ENCODE measurements at places on chromosomes 6 and 20. TPM values are rescaled to one million over a fixed set of nuclear protein-coding genes. Genes with fewer than 3 reads are reported as not detected.

Gene ELOVL4
- total RNA-seq: 9.3 TPM

Gene METTL24
- 19.2 TPM for total RNA-seq

DNA sequence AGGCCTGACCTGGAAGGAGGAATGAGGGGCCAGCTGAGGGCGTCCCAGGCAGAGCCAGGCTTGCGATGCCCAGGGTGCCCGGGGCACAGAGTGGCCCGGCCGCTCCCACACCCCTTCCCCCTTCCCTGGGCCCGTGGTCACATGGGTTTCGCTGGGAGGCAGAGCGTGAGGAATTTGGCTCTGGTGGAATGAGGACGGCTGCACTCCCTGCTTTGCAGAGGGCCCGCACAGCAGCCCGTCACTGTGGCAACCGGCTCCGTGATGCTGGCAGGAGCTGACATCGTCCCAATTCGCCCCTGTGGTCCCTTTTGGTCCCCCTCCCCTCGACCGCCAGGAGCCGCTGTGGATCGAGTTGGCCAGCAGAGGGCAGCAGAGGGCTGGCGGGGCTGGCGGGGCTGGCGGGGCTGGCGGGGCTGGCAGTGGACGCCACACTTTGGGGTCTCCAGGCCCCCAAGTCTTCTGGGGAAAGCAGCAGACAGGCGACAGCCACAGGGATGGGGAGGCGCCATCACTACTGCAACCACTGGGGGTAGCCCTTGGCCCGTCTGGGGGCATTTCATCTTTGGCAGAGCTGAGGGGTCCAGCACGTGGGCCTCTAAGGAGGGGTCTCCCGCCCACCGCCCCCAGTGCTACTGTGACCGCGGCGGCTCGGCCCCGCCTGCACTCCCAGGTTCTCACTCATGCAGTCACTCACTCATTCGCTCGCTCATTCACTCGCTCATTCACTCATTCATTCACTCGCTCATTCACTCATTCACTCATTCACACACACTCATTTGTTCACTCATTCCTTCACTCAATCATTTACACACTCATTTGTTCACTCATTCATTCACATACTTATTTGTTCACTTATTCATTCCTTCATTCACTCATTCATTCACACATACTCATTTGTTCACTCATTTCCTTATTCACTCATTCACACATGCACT lies 49.7 kb upstream of the BHLHE23 start:
- no peak for DNase-seq

DNA sequence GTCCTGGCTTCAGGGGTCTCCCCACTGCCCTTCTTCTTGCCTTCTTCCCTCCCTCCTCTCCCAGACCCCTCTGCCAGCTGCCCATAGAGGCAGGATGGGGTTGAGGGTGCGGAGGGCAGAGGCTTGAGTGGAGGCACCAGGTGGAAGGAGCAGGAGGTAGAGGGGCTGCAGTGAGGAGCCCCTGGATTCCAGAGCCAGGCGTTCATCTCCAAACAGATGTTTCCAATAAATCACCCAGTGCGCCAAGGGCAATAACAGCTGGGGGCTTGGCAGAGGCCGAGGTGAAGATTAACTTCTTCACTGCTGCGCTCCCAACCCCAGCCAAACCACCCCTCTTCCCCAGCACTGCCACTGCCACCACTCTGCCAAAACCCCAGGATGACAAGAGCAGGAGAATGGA lies 10.7 kb downstream of the MDFI start:
- DNase-seq: no peak

GRCh38 chr6:21332660-21333059 lies 260.9 kb upstream of the SOX4 start:
- DNase-seq: no peak

Gene ATF6B
- 28.8 TPM for total RNA-seq

Gene CLDN20
- total RNA-seq: not detected

DNA sequence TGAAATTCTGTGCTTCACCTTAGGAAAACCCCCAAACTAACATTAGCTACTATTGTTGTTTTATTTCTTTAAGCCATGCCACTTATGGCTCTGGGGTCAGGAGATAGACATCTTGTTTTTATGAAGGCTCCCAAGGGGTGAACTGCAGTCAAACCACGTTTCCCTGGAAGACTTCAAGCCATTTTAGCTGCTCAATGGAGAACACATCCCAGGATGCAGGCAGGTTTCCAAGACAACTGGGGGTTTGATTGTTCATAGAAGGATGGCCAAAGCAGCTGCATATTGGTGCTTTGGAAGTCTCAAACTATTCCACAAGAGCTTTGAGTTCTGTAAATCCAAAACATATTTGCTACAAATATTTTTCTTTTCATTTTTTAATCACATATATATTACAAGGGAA lies 818.0 kb downstream of the MAFB start:
- no peak for DNase-seq

Gene ASIP
- not detected for total RNA-seq

GRCh38 chr6:3631877-3632276 lies 119.6 kb downstream of the PXDC1 start:
- no peak for DNase-seq

Gene TRIM15
- not detected for total RNA-seq

- DNase-seq: no peak
Measured at GRCh38 chr6:138241381-138241780, 23.1 kb upstream of the PBOV1 start.

DNA sequence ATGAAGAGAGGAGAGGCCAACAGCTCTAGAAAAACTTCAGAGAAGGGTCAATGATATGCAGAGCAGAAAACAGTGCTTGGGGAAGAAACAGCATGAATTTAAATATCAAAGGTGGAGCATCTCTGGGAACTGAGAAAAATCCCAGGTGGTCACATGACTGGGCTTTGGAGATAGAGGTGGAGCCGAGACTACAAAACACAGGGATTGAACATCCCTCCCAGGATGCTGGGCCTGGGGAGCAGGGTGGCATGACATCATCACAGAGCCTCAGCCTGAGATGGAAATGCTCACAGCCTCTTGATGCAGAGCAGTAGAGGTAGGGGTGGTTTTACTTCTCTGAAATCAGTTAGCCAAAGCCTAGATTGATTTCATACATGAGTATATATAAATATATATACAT lies 529.5 kb downstream of the PRKN start:
- DNase-seq: no peak

Gene LTA
- not detected for total RNA-seq

DNA sequence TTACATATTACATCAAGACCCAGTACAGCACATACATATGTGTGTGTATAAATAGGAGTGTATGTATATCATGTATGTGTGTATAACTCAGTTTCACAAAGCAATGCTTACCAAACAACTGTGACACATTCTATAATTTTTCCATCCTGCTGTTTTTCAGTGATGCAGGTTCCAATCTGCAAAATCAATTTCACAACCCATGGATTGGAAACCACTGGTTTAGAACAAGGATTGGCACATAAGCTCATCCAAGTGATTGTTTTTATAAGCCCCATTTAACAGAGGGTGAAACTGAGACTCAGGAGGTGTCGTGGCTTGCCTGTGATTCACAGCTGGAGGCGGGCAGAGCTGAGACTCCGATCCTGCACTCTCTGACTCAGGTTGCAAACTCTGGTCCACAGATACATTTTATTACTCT lies 158.2 kb downstream of the ZMYND8 start:
- no peak for DNase-seq

Gene ANKRD66
- total RNA-seq: not detected

DNA sequence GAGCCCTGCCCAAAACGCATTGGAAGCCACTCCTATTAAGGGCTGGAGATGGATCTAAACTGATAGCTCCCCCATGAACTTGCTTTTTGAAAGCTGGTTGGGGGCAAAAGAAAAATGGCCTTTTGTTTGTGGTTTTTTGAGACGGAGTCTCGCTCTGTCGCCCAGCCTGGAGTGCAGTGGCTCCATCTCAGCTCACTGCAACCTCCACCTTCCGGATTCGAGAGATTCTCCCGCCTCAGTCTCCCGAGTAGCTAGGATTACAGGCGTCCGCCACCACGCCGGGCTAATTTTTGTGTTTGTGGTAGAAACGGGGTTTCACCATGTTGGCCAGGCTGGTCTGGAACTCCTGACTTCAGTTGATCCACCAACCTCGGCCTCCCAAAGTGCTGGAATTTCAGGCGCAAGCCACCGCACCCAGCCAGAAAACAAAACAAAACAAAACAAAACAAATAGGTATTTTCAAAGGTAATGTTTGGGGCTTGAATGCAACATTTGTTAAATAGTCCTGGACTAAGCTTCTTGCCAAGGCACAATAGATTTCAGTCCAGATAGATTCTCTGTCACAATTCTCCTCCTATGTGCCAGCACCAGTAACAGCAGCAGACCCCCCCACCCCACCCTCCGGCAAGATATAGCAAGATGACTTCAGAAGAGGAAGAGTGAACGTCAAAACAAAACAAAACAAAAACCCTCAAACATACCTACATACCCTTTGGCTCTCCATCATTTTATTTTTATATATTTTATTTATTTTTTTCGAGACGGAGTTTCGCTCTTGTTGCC lies 26.5 kb upstream of the ABT1 start:
- DNase-seq: no peak

- no peak for DNase-seq
Measured at GRCh38 chr20:15708984-15709598, 864.2 kb downstream of the KIF16B start.

GRCh38 chr6:69622924-69623323 lies 173.9 kb downstream of the LMBRD1 start:
- DNase-seq: no peak

Gene CDC5L
- total RNA-seq: 38.4 TPM

GRCh38 chr6:41779336-41779735 lies 364 bp downstream of the FRS3 start:
- no peak for DNase-seq

GRCh38 chr6:131784561-131784960 lies 23.3 kb upstream of the ENPP1 start:
- no peak for DNase-seq

Gene COL11A2
- 1.3 TPM for total RNA-seq

- DNase-seq: no peak
Measured at GRCh38 chr20:35975576-35976373, 7.4 kb downstream of the CNBD2 start.

DNA sequence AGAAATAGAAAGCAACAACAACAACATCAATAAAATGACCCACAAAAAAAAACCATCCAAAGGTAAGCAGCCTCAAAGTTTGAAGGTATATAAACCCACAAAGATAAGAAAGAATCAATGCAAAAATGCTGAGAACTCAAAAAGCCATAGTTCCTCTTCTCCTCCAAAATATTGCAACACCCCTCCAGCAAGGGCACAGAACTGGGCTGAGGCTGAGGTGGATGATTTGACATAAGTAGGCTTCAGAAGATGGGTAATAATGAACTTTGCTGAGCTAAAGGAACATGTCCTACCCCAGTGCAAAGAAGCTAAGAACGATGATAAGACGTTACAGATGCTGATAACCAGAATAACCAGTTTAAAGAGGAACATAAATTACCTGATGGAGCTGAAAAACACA lies 188.8 kb upstream of the BTBD3 start:
- no peak for DNase-seq

DNA sequence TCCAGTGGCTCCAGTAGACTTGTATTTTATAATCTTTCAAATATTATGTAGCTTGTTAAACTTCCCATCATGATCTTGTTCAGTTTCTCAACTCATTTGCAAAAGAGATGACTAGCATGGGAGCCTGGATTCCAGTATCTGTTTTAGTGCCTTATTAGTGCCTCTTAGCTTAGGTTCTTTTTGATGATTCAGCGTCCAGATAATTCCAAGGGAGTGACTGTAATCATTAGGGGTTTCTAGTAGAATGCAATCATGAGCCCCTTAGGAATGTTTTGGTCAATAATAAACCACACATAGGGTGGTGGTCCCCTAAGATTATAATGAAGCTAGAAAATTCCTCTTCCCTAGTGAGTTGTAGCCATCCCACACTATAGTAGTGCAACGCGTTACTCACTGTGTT lies 7.0 kb downstream of the CD2AP start:
- no peak for DNase-seq

Gene HAO1
- total RNA-seq: not detected

DNA sequence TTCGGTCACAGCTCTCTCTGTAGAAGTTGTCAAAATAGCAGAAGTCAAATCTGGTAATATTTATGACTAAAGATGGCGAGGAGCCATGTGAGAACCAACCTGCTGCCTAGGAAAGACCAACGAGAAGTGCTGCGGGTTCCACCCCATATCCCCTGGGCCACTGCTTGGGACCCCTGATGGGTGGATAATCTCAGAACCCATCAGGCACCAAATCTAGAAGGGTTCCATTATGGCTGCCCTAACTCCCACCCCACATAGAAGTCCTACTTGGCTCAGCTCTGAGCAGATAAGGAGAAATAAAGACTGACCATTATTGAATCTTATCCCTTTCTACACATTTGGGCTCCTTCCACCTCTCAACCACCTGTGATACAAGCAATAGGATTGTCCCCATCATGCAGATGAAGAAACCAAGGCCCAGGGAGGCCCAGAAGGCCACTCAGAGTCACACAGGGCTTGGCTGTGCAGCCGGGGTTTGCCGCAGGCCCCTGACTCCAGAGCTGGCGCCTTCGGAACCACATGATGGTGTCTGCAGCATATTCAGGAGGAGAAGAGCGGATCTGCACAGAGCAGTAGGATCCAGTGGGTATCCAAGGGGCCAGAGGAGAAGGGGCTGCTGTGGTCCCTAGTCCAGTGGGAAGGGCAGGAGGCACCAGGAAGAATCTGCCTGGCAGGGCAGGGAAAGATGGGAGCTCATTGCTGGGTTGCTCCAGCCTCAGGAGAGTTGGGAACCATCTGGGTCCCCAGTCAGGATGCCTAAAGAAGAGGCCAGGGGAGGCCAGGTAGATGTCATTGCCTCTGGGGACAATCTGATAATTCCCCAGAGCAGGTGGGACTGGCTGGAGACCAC lies 9.6 kb upstream of the PCMTD2 start:
- DNase-seq: no peak

DNA sequence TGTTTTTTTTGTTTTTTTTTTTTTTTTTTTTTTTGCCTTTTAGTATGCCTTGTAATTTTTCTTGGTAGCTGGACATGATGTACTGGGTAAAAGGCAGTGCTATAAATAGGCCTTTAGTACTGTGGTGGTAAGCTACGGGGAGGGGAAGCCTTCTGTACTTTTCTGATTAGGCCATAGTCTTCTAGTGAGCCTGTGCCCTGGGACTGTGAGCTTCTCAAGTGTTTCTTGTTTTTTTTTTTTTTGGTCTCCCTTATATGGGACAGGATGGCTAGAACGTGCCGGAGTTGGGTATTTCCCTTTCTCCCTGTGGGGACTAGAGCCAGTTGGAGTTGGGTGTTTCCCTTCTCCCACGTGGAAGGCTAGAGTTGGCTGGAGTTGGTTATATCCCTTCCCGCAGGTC lies 59.4 kb upstream of the PRELID3B start:
- no peak for DNase-seq

Gene SLC17A1
- not detected for total RNA-seq

DNA sequence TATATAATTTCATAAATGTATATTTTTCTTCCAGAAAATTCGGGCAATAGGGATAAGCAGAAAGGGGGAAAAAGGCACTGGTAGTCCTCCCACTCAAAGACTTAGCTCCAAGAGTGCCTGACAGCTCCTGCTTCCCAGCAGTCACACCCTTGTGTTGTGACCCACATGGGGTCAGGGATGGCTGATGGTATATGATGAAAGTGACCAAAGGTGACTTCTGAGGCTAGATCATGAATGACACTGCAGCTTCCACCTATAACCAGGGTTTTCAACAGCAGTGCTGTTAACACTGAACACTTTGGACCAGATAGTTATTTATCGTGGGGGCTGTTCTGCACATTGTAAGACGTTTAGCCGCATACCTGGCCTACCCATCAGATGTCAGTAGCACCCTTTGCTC lies 22.3 kb downstream of the FAM50B start:
- DNase-seq: no peak

GRCh38 chr20:46784436-46785127 lies 75.1 kb downstream of the SLC2A10 start:
- DNase-seq: no peak

Gene SIRPB1
- 0.26 TPM for total RNA-seq

GRCh38 chr20:5779071-5779900 lies 29.1 kb downstream of the SHLD1 start:
- DNase-seq: no peak

Measured in urinary bladder (tissue), 4 donors.